Fibroblast of the aortic adventitia (primary cell): ENCODE measurements at places on chromosomes 12 and 14.

- no peak for DNase-seq
Measured at GRCh38 chr14:103460415-103460814, 62.2 kb downstream of the CKB start.

DNA sequence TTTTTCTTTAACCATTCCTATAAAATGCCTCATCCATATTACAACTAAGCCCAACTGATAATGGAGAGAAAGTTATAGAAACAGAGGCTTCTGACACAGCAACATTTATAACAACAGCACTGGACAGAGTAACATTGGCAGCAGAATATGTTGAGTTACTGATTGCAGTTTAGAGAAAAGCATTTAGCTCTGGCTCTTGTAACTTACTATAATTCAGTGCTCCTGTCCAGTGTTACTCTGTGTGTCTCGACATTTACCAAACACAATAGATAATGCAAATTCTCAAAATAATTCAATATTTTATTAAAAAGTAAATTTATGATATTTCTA, 356.1 kb downstream of the CEP128 start:
- peak; percentile 45 for DNase-seq

DNA sequence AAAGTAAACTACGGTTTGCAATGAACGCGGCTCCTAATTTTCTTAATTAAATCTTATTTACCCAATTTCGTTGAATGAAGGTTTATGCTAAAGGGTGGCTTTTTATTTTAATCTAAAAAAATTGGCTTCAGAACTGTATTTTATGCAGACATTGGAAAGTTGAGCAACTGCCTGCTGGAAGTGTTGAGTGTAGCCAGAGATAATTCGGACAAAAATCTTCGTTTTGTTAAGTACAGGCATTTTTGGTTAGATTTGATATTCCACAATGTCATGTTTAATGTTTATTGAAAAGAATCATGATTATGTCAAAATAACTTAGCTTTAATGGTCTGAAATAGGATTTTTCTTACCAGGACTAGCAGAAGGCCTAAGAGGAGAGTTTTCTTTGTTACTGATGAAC, 875 bp downstream of the IRAK3 start:
- DNase-seq, result peak; percentile 45

GRCh38 chr14:61526405-61527312, 168.7 kb upstream of the HIF1A start:
- DNase-seq, result no peak

DNA sequence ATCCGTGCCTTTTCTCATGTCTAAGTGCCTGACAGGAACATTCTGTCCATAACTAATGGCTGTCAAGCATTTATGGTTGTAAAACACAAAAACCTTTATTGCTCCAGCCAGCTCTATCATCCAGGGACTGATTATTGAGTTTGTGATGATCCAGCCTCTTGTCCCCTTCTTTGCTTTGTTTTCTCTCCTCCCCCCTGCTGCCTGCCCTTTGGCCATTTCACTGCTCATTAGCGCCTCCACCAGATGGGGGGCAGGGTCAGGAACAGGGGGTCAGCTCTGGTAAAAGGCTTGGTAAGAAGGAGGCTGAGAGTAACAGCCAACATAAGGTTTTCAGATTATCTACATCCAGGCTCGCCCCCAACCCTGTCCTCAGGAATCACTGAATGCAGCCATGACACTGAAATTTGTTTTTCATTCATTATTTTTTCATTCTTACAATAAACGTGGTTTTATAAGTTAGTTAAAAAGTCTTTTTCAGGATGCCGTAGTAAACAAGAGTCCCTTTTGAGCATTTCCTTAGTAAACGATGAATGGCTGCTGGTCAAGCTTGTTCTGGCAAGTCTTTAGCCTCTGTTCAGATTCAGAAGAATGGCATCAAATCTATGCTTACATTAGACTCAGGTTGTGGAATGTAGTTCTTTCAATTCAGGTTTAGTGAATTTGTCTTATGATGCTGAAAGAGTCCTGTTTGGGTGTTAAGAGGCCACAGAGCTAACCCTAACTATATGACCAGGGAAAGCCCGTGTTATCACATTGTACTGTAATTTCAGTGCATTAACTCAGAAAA, 21.7 kb downstream of the HMGA2 start:
- DNase-seq, result no peak

- DNase-seq, result peak; percentile 77
Measured at GRCh38 chr12:47397664-47398281, 308.1 kb downstream of the RPAP3 start.

DNA sequence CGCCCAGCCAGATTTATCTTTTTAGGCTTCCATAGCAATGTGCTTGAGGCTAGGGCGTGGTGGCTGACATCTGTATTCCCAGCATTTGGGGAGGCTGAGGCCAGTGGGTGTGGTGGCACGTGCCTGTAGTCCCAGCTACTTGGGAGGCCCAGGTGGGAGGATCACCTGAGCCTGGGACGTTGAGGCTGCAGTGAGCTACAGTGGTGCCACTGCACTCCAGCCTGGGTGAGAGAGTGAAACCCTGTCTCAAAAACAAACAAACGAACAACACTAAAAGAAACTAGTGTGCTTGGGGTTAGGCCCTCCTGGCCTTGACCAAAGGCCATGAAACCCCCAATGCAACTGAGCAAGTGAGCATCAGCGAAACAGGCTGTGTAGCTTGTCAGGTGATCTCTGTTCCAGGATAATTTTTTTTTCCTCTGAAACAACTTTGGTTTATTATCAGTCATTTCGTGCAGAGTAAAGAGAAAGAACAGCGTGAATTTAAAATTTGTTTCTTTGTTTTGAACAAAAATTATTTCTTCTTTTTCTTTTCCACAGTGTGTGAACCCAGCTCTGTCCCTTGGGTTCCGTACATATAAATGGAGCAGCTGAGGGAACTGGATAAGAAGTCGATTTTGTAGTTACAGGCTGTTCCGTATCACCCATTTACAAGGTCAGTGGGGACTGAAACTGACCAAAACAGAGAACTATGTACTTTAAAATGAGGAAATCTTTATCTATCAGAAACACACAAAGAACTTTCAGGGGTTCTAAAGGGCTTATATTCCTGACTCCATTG, 8.8 kb upstream of the TUBA1C start:
- no peak for DNase-seq

- DNase-seq, result no peak
Measured at GRCh38 chr12:28652239-28652638, 462.0 kb downstream of the CCDC91 start.

DNA sequence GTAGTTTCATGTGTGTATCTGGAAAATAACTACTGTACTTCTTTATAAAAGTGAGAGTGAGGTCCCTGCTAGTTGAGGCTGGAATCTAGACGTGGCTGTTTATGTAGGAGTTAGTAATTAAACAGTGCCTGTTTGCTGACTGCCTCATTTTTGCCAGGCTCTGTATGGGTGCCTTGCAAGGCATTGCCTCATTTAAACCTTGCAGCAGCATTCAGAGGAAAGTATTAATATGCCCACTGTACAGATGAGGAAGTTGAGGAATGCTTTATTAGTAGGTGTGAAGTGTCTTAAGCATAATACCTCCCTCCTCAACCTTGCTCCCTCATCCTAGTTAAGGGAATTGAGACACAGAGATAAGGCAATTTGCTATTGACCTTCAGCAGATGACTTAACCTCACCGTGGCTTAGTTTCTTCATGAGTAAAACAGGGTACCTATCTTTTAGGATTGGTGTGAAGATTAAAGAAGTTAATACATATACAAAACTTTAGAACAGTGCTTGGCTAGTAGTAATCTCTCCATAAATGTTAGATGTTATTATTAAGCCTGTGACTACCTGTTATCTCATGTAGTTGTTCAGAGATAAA, 28.7 kb downstream of the PPM1A start:
- DNase-seq, result no peak

GRCh38 chr14:101875727-101876554, 88.4 kb upstream of the DYNC1H1 start:
- no peak for DNase-seq

GRCh38 chr14:101495827-101496775, 65.2 kb upstream of the DIO3 start:
- DNase-seq, result no peak

- DNase-seq, result no peak
Measured at GRCh38 chr12:60842181-60842580, 1246.4 kb downstream of the SLC16A7 start.

DNA sequence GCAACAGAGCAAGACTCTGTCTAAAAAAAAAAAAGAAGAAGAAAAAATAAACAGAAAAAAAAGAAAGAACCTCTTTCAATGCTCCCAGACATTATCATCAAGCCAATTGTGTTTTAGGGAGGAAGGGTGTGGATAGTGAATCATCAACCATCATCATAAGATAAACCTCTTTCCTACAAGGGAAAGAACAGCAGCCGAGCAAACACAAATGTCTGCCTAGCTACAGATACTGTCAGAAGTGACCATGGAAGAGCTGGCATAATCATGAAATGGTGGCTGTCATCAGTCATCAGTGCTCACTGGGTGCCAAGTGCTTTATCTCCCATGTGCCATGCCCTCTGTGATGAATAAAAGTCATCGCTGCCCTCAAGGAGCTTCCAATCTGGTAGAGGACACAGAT, 46.6 kb downstream of the SLC17A8 start:
- peak; percentile 12 for DNase-seq

- no peak for DNase-seq
Measured at GRCh38 chr14:68384881-68385280, 408.0 kb downstream of the ZFP36L1 start.

DNA sequence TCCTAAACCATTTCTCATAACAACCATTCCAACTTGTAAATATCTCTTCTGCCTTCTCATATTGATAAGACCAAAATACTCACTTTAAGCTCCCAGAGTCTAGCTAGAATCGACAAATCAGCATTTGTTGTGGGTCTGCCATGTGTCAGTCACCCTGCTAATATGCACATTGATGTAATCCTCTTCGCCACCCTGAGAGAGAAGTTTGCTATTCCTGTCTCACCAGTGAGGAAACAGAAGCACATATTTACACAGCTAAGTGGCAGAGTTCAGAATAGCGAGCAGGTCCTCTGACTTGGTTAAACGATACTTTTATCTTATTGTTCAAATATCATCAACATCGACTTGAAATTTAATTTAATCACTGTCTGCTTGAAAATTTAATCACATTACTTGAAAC, 142.1 kb downstream of the ANO4 start:
- DNase-seq, result no peak

DNA sequence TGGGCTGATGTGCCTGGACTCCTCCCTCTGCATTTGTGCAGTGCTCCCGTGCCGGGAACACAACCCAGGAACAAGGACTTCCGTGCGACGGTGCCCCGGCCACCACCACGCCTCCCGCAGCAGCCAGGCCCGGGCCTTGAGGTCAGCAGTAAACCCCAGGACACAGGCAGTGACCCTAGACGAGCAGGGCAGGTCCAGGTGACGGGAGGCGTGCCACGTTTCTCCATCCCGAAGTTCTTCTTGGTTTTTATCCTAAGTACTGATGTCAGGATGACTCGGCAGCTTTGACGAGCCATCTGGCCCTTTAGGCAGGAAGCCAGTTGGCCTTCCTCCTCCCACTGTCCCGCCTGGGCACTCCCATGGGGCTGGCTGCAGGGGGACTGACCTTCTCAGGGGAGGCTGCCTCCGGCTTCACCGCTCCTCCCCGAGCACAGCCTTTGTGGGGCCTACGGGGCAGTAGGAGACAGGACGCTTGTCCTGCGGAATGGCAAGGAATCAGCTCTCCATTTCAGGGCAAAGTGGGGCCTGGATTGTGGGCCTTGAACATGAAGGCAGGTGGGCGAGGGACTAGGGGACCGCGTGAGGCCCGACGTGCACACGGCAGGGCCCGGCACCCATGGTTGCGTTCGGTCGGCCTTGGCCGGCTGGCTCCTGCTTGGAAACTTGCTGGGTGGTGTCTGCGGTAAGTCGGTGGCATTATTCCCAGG, 94.1 kb downstream of the FBXL14 start:
- DNase-seq, result peak; percentile 60

DNA sequence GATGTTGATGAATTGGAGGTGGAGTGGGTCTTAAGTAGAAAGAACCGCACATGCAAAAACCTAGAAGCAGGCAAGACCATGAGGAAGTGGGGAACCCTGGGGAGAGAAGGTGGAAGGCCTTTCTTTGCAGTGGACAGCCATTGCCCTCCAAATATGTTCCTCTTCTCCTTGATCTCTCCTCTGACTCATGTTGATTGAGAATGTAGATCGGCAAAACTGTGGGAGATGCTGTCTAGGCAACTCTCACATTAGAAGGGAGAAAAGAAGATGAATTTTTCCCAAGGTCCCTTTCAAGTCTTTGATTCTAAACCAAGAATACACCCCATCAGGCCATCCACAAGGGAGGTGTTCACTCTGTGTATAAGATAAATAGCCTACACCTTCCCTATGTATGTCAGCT, 257.5 kb downstream of the MSRB3 start:
- DNase-seq, result no peak

GRCh38 chr12:29234965-29235626, 86.0 kb downstream of the FAR2 start:
- DNase-seq, result no peak

- DNase-seq, result no peak
Measured at GRCh38 chr12:88182416-88182815, 40.3 kb downstream of the TMTC3 start.

- no peak for DNase-seq
Measured at GRCh38 chr12:43318021-43318420, 234.0 kb downstream of the ADAMTS20 start.

DNA sequence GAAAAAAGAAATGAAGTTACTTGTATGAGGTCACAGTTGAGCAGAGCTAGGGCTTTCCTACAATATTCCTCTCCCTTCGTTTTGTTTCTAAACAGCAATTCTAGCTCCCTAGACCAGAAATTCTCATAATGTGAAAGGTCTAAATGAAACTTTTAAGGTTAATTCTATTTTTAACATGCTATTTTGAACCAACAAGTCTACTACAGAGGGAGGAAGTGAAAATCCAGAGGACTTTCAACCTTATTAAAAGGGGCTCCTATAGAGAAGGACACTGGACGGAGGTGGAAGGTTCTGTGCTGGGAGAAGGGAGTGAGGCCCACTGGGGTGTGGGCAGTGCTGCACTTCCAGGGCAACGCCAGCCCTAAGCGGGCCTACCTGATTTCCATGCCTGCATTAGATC, 13.4 kb downstream of the GSG1 start:
- no peak for DNase-seq
